KG1 (cell line): ENCODE measurements at places on chromosomes 11 and 22.

DNA sequence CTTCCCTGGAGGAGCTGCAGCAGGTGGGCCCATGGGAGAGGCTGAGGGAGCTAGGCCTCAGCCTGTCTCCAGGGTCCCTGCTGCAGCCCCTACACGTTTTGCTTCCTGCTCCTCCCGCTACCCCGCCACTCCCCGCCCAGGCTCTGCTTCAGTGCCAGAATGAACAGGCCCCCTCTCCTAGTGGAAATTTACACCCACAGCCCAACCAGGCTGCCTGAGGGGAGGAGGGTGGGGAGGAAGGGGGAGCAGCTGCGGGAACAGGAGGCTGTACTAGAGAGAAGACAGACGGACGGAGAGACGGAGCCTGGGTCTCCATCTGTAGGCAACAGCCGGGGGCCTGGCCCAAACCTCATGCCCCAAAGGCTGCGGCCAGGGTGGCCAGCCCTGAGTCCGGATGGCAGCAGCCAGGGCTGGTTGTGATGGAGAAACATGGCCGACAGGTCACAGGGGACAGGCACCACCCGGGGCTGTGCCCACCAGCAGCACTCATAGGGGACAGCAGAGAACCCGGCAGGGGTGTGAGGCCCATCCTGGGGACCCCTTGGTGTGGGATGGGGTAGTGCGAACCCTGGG, 20.6 kb downstream of the FLRT1 start:
- no peak for DNase-seq

DNA sequence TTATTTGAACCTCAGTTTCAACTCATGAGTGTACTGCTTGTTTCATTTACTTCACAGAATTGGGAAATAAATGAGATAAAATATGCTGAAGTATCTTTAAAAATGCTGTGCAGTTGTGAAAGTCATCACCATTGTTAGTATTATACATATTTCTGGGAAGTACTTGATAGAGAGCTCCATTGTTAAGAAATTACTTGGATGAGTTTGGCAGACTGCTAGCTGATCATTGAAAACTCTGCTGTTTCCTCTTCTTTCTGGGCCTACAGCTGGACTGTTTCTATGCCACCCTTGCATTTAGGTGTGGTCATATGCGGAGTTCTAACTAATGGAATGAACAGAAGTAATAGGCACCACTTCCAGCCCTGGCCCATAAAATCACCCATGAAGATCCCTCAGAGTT, 10.0 kb downstream of the SIK2 start:
- no peak for DNase-seq

DNA sequence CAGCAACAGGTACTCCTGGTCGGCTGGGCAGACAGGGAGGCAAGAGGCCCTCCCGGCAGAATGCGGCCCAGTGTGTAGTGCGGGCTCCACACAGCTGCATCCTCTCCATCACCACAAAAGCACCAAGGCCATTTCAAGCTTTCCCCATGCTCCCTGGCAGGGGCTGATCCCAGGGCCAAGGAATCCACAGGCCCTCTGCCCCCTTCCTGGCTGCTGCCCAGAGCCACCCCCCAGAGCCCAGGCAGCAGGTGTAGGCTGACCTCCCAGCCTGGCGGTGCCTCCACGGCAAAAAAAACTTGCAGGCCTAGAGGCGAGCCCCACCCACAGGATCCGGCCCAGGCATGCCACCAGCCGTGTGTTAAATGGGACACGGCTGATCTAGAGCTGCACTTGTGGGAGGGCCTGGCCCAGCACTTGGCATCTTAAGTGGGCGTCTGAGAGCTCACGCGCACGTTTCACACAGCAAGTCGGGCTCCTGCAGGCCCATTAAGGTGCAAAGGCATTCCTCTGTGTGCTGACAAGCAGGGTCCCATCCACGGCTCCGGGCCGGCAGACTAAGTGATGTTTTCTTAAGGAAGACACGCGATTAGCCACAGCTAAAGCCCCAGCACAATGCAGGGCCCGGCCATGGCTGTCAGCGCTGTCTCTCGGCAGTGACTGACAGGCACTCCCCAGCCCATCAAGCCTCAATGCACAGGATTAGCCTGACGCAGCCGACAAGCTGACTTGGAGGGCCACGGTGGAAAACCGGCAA, 19.8 kb upstream of the GNB1L start:
- no peak for DNase-seq

DNA sequence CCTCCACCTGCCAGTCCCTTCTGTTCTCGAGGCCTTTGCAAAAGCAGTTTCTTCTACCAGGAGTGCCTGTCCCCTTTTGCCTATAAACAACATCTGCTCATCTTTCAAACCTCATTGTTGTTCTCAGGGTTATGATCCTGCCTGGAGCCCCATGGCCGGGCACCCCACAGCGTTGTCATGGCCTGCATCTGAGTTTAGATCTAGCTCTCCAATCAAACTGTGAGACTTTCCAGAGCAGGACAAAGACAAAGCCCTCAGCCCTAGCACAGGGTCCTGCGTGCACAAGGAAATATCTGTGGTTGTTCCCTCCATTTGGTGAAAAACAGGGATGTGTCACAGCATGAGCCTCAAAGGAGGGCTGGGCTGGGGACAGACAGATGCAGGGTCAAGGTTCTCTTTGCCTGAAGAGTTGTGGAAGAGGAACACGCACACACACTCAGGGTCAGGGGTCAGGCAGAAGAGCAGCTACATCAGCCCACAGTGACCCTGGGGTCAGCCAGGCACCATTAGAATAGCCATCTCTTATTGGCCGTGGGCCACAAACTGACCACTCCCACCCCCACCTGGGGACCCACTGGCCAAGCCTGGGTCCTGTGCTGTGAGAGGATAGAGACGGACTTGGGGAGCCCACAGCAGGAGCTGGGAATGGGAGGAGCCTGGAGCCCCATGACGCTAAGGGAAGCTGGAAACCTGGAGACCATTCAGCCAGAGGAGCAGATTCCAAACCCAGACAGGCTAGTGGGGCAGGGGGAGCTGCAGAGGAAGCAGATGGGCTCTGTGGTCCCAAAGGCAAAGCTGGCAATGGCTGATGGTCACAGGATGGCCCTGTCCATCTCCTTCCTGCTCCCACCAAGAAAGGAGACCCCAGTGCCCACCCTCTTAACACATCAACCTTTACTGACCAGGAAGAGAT, 99.4 kb downstream of the PDE2A start:
- no peak for DNase-seq

- no peak for DNase-seq
Measured at GRCh38 chr11:110131386-110132123, 38.4 kb downstream of the ZC3H12C start.

GRCh38 chr11:64358536-64358906, 441 bp upstream of the RPS6KA4 start:
- no peak for DNase-seq

DNA sequence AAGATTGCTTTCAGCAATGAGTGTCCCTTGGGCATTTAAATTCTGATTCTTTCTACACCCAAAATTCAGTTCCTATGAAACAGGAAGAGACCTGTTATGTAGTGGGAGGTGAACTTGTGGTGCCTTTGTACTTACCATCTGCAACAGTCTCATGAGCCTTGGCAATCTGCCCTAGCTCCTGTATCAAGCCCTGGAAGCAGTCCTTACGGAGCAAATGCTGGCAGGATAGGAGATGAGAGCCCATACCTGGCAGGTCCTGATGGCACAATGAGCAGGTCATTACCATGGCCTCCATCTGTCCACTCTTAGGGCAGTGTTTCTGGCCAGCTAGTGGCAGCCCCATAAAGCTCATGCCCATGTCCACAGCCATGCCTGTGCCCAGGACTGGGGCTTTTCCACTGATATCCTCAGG, 10.8 kb downstream of the TRIM66 start:
- no peak for DNase-seq

- DNase-seq: no peak
Measured at GRCh38 chr11:20912065-20912821, 242.9 kb downstream of the NELL1 start.

GRCh38 chr11:20260307-20260706, 100.0 kb upstream of the DBX1 start:
- DNase-seq: no peak

GRCh38 chr11:65530157-65530496, 5.2 kb downstream of the SCYL1 start:
- no peak for DNase-seq

DNA sequence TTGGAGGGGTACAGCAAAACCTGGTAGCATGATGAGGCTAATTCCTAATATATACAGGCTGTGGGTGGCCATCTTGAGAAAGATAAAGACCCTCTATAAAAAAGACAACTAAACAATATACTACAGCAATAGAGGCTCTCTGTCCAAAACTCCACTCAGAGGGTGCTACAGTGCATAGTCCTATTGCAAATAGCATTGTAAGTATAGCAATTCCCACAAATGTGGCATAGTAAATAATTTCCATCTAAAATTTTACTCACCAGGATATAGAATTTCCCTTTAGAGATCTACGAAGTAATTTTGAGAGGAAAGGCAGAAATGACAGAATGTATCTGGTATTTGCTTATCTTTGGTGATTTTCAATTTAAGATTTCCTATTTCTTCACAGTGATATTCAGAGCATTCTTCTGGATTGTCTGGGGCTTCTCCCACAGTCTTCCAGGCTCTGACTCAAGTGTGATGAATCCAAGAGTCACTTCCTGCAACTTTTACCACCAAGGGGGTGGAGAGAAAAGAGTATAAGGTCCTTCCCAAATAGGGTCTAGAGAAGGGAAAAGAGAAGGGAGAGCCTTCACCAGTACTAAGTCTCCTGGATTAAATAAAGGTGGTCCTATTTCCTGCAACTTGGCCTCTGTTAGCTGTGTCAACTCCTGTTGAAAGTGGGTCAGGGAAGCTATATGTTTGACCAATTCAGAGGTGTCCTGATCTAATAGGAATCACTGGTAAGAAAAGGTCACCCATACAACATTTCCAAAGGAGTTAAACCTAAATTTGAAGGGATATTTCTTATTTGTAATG, 1054.7 kb upstream of the CNTN5 start:
- DNase-seq: no peak

DNA sequence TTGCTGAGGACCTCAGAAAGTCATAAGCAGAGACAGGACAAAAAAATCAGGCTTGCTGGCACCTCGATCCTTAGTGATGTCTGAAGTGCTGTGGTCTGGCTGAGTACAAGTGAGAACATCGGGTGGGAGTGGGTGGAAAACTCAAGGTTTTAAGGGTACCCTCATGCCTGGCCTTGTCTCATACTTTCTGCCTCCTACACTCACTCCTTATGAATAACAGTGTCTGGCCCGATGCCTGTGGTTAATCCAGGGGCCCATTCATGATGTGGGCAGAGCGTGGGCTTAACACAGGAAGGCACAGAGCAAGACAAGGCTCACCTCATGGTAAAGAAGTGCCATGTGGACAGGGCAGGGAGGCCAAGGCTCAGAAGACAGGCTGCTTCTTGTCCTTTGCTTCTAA, 11.0 kb upstream of the UCP3 start:
- no peak for DNase-seq

DNA sequence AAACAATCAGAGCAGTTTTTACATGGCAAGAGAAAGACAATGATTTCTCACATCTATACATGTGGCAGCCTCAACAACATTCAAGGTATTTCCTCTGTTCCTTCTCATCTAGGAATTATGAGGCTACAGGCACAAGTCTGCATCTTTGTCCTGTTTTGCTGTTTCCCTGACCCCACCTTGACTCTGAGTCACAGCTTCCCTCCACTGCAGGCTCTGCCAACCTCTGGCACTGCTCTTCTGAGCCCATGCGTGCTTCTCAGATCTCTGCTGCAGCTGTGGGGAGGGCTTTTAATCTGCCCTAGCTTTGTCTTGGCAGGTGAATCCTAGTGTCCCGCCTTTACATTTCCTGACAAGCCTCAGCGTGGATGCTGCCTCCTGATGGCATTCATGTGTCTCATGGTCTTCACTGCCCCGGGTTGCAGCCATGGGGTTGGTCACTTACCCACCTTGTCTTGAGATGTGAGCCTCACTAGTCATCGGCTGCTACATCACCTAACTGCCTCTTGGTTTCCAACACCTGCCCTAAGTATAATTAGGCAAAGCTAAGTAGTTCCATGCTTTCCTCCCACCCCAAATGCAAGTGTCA, 578.5 kb downstream of the TBC1D22A start:
- DNase-seq: no peak

DNA sequence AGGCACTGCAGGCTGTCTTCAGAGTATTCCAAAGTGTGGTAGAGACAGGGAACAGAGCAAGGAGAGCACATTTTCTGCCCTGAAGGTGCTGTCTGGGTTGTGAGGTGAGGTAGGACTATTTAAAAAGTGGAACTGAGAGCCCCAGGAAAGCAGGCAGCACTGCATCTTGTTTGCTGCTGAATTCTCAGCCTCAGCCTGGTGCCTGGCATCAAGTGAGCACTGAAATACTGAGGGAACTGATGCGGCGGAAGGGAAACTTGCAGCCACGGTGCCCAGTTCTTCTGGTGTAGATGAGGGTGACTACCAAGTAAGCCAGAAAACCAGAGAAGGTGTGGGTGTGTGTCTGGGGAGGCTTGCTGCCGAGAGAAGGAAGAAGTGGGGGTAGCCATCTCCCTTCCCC, 59.5 kb downstream of the TNRC6B start:
- no peak for DNase-seq

DNA sequence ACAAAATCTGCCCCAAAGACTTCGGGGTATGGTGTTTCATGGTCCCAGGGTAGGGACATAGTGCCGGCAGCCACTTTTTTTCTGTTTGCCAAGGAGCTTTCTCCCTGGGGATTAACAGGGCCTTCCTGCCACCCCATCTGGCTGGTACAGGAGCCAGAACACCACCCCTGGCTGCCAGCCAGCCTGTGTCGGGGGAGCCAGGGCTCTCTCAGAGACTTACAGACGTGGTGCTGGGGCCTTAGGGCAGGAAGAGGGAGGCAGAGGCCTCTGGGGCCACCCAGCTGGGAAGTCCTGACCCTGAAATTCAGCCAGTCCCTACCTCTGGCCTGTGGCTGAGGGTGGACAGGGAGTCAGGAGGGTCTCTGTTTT, 52.4 kb upstream of the CDON start:
- DNase-seq: no peak
